ENCODE measurements at places on chromosomes 2 and 18.
A peak's percentile ranks its signal among the peaks of the same experiment; 100 is the strongest.

DNA sequence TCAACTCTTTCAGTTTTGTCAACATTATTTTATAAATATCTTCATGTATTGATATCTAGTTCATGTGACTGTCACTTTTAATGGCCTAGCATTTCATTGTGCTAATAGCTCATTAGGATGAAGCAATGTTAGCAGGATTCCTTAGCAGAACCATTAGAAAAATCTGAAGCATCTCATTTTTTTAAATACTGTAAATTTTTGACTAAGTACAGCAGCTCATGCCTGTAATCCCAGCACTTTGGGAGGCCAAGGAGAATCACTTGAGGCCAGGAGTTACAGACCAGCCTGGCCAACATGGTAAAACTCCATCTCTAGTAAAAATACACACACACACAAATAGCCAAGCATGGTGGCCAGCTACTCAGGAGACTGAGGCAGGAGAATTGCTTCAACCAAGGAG, 15.6 kb upstream of the ANTXR1 start:
- DNase-seq: no peak

DNA sequence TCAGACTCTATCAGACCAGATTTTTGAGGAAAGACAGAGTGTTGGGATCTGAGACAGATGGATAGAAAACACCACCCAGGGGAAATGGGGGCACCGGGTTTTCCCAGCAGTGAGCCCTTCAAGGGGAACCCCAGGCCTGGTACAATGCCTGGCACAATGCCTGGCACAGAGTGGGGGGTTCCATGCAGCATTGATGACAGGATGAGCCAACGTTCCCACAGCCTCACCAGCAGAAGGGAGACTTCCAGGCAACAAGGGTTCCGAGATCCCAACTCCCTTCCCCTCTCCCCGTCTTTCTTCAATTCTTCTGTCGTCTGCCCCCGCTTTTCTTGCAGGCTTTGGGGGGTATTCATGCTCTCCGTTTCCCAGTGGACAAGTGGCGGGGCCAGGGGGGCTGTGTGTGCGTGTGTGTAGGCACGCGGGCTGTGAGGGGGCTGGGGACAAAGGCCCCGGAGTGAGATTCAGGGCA, 132.1 kb upstream of the HAAO start:
- DNase-seq: no peak

DNA sequence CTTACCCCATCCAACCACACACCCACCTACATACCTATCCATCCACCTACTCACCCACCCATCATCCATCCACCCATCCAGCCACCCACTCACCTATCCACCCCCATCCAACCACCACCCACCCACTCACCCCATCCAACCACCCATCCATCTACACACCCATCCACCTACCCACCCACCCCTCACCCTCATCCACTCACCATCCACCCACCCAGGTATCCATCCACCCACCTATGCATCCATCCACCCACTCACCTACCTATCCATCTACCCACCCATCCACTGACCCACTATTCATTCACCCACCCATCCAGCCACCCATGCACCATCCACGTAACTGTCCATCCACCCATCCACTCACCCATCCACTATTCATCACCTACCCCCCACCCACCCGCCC, 194.8 kb downstream of the EIPR1 start:
- no peak for DNase-seq

DNA sequence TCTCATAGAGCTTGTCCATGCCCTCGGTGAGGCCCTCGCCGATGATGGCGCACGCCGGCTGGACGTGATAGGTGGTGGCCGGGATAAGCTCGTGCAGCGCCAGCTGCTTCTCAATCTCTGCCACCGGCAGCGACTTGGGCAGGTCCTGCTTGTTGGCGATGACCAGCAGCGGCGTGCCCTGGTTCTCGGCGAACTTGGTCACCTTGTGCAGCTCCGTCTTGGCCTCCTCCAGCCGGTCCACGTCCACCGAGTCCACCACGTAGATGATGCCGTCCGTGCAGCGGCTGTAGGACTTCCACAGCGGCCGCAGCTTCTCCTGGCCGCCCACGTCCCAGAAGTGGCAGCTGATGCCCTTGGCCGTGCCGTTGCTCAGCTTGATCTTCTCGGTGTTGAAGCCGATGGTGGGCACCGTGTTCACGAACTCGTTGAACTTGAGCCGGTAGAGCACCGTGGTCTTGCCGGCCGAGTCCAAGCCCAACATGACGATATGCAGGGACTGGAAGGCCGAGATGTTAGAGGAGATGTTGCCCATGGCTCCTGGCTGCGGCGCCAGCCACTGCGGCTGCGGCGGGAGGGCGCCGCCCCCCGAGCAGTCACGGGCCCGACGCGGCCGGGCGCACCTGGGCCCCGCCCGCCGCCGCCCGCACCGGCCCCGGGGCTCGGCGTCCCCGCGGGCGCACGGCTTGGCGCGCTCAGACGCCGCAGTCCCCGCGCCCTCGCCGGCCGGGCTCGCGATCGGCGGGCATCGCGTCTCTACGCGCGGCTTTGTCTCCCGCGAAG, 636 bp downstream of the ARL4C start:
- DNase-seq: no peak

DNA sequence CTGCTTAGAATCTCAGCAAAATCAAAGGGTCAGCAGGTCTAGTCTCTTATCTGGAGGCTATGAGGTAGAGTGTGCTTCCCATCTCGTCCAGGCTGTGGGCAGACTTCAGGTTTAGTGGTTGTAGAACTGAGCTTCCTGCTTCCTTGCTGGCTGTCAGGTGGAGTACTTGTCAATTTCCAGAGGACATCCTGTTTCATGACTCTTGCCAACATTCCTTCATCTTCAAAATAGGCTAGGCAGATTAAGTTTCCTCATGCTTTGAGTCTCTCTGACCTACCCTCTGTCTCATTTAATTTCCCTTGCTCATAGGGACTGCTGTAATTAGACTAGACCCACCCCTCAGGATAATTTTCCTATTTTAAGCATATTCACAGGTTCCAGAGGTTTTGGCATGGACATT, 562.6 kb downstream of the SPAG16 start:
- DNase-seq: peak; percentile 24

DNA sequence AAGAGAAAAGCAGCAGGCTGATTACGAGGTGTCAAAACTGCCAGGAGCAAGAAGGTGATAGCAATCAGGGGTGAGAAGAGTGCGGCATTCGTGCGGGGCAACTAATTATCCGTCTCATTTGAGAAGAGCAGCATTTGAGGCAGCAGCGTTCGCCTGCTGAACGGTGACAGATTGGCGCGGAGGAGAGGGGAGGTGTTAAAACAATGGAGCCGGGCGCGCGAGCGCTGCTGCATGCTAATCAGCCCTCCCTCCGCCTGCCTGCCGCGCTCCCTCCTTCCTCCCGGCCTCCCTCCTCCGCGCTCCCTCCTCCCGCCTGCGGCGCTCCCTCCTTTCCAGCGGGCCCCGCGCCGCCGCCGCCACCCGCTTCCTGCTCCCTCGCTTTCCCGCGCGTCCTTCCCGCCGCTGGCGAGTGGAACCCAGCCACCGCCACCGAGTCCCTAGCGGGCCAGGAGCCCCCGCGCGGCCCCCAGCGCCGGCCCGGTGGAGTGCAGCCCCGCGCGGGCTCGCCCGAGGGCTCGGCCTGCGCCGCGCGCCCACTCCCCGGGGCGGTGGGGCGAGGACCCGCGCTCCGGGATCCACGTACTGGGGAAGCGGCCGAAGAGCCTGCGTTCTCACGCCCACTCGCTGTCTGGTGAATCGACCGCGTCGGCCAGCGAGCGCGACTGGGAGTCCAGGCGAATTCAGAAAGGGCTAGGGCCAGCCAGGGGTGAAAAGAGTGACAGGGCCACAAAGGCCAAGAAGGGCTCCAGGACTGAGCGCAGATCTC, 69.5 kb upstream of the PSMD14 start:
- DNase-seq: no peak

DNA sequence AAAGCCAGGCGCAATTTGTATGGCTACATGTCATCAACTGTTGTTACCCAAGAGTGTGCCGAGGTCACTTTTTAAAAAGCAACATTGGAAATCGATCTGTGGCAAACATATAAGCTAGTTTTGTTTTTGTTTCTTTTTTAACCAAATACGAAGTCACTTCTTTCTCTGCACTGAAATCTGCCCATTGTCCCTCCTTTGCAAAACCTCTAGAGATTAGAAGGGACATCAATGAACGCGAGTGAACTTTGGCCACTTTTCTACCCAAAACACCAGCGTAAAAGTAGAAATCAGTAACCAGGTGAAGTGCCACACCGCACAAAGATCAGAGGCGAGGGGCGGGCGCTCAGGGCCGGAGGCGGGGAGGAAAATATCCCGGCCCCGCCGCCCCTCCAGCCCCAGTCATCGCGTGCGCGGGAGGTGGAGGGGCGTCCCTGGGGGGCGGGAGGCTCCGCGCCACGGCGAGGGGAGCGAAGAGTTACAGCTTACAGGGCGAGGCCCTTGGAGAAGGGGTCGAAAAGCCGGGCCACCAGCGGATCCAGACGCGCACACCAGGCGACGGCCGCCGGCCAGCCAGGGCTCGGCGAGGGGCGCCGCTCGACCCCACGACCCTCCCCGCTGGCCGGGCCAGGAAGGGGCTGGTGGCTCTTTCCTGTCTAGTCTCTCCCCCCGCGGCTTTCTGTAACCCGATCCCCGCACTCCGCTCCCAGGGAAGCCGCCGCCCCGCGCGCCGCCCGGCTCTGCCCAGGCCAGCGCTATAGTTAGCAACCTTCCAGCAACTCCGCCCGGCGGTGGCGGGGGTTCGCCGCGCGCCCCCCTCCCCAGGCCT, 993 bp downstream of the RBMS1 start:
- no peak for DNase-seq

DNA sequence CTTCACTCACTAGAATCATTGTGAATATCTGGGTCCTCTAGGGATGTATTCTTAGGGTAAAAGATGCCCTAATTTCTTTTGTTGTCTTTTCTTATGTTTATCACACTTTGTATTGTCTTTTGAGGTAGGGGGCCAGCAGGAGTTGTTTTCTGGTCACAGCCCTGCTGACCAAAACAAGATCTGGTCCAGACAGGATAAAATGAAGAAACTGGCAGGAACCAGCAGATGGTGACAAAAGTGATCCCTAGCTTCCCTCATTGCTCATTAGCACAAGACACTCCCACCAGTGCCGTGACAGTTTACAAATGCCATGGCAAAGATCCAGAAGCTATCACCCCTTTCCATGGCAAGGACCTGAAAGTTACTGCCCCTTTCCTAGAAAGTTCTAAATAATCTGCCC, 81.7 kb upstream of the CCDC85A start:
- DNase-seq: no peak

GRCh38 chr18:58013241-58014211, 30.5 kb upstream of the NEDD4L start:
- DNase-seq: no peak

- no peak for DNase-seq
Observed at GRCh38 chr2:86142436-86143257, 36.6 kb downstream of the PTCD3 start.

DNA sequence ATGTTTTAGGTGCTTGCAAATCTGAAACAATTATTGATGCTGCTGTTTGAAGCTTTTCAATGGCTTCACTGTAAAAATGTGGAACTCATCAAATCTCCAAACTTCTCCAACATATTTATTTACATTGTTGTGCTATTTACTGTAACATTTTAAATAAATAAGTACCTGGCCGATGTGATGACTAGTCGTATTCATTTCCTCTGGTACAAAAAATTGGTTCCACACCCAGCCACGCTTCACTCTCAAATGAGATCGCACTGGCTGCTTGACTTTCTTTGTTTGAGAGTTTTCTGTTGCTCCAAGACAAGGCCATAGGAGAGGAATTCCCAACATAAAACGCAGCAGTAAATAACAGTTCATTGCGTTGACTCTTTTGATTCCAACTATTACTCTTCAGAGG, 32.0 kb downstream of the CDH19 start:
- DNase-seq: no peak

DNA sequence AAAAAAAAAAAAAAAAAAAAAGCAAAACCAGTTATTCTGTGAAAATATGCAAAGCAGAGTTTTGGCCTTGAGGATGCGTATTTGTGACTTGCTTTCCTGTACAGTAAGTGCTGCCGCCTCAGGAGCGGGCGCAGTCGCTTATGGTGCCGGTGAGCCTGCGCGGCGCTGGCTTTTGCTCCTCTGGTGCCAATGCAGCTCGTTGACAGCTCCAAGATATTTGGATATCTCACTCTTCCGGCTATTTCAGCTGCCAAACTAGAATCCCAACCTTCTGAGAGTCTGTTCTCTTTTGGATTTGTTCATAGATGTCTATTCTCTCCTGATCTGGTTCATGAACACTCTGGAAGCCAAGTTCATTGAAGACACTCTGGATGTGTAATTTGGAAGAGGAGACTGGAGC, 184.1 kb downstream of the AGAP1 start:
- no peak for DNase-seq
